Stimulated activated naive CD4-positive, alpha-beta T cell treated with Interleukin-2 at 50 U/mL for 16 hours (primary cell): ENCODE measurements at places on chromosomes 6 and 20.

GRCh38 chr6:26249707-26249956 is 115.4 kb upstream of the BTN3A2 start:
- peak; percentile 33 for DNase-seq

GRCh38 chr20:5731753-5732366 is 18.3 kb upstream of the SHLD1 start:
- no peak for DNase-seq

DNA sequence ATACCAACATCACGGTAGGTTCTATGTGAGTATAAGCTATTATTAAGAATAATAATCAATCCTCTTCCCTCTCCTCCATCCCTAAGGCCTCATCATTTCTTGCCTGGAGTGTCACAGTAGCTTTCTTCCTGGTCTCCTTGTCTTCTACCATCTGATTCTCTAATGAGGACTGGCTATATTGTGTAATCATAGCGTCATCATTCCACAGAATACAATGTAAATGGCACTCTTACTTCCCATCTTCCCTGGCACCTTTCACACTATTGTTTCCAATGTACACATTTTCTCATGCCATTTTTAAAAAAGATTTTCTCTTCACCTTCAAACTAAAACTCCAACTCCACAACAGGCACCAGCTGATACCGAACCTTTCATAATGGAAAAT is 2.2 kb upstream of the BTN3A2 start:
- DNase-seq, result no peak

DNA sequence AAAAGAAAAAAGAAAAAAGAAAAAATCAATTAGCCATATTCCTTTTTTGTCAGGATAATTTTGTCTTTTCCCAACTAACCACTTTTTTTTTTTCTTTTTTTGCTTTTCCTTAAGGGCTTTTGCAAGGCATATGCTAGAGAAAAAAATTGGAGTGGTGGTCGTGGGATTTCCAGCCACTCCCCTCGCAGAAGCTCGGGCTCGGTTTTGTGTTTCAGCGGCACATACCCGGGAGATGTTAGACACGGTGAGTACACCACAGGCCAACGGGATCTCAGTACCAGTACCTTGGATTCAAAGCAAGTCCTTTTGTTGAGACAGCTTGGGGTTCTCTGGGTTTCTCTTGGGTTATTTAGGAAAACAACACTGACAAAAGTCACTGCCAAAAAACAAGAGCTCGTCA is 61.2 kb upstream of the ISM1 start:
- no peak for DNase-seq

- no peak for DNase-seq
Observed at GRCh38 chr20:34072778-34073177, 39.3 kb downstream of the EIF2S2 start.

DNA sequence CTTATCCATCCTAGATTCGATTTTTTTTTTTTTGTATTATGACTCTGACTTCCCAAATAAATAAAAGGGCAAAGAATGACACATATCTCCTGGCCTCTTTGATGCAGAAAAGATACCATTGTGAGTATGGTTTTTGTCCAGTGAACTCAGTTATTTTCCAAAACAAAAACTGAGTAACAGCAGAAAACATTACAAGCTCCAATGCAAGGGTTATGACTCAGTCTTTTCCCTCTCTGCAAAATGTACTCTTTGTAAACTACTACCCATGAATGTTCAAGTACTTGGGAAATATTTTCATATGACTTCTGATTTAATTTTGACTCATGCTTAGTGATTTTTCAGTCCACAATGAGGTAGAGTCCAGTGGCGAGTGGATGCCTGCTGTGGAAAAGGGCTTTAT is 355.3 kb downstream of the RNF144B start:
- no peak for DNase-seq
